ENCODE measurements at places on chromosomes 4 and X. TPM values are rescaled to one million over a fixed set of nuclear protein-coding genes. Genes with fewer than 3 reads are reported as not detected.

GRPEL1 gene
- total RNA-seq, result 55.0 TPM

DNA sequence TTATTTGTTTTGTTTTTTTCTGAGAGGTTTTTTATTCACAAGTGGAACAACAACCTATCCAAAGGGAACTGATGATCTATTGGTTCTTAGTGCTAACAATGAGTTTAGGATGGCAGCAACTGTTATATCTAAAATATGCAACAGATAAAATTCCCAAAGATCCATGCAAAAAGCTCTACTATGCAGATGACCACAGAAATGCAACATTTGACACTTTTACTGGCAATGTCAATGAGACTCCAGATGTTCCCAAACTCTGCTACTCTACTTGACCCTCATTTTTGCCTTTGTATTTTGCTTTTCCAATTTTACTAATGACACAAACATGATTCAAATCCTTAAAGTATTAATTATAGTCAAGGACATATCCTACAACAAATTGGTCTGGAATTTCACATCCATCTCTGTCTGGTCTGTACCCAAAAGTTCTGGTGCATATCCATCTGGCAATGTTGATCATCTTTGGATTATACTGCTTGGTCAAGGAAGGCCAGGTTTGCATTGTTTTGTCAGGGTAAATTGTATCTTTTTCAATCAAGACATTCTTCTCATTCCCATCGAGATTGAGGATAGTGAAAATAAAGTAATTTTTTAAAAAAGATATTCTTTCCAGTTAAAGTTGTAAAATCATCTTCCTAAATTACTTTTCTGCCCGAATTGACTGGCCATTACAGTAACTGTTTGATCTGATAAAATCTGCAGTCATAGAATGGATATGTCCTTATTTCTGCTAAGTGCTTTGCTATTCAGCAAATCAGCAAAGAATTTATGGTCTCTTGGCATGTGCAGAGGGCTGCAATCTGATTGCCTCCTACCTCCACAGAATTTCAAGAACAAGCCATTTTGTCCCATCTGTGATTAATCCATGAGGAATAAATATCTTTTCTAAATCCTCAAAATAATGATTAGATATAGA is 73.6 kb downstream of the FGFBP1 start:
- no peak for DNase-seq

GRCh38 chrX:100731441-100732281 is at the start of gene SYTL4:
Gene SYTL4 (minus strand): TSS chrX:100732121. CDS start chrX:100702037, 30,084 bp downstream.
- DNase-seq, result peak; percentile 63

DNA sequence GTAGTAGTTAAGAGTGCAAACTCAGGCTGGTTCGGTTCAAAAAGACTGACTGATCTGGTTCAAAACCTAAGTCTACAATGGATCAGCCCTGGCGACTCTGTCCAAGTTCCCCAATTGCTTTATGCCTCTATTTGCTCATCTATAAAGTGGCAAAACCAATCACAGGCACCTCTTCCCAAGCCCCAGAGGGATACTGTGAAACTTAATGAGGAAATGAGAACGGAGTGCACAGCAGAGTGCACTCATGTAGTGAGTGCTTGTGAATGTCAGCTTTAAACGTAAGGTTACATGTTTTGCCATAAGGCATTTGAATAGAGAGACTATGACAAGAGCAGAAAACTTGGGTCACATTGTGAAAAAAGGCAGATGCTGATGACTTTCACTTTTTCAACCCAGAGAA is 199.7 kb upstream of the KLF3 start:
- DNase-seq, result no peak

DNA sequence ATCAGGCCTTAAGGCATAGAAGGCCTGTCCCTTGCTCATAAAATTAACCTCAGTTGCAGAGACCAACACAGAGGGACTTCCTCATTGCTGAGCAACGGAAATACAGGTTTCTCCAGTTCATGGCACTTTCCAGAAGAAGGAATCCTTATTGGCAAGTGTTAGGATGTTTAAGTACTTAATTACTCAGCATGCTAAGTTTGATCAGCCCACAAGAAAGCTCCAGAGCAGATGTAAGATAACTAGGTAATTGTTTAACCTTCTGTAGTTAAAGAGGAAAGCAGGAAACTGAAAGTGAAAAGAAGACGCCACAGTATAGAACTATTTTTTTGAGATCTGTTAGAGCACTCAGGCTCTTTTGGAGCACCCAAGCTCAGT is 33.5 kb downstream of the SMS start:
- DNase-seq, result no peak

DNA sequence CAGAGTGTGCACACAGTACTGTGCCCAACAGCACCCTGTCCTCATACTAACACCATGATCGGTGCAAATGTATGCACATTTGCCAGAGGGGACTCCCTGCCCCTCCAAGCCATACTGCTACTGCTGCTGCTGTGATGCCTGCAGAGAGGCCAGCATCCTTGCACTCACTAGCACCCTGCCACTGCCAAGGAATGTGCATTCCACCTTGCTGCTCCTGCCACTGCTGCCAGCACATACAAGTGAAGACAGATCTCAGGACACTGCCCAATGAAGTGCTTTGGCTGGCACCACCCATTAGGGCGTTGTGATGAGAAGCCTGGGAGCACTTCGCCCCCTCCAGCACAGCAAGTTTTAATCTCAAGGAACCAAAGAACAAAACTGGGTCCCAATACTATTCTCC is 146.3 kb upstream of the DMD start:
- no peak for DNase-seq

Measured in uterus (tissue), 4 donors.